ENCODE measurements at places on chromosomes 16 and 17. TPM values are rescaled to one million over a fixed set of nuclear protein-coding genes. Genes with fewer than 3 reads are reported as not detected.

ZNF624 gene
- total RNA-seq = 5.6 TPM

NPIPB6 gene
- total RNA-seq = 3.3 TPM

RASD1 gene
- total RNA-seq = 11.8 TPM

ARHGAP23 gene
- total RNA-seq = 96.5 TPM

SBK1 gene
- 0.07 TPM for total RNA-seq

EPOP gene
- total RNA-seq = 5.8 TPM

FBXL16 gene
- total RNA-seq = 0.65 TPM

CYGB gene
- 0.29 TPM for total RNA-seq

FAM20A gene
- total RNA-seq = under 0.01 TPM

MKS1 gene
- 9.4 TPM for total RNA-seq

KRT34 gene
- total RNA-seq = not detected

P2RX5 gene
- 1.7 TPM for total RNA-seq

TBC1D26 gene
- total RNA-seq = not detected

ZPBP2 gene
- not detected for total RNA-seq

PLLP gene
- total RNA-seq = 1.4 TPM

PRR29 gene
- 0.66 TPM for total RNA-seq

TM4SF5 gene
- not detected for total RNA-seq

TP53TG3 gene
- total RNA-seq = not detected

C1QTNF8 gene
- not detected for total RNA-seq

CSF3 gene
- total RNA-seq = 8.0 TPM

ARL4D gene
- 5.5 TPM for total RNA-seq

SIAH1 gene
- total RNA-seq = 26.6 TPM

KRTAP17-1 gene
- total RNA-seq = not detected

CAPNS2 gene
- 3.3 TPM for total RNA-seq

FLCN gene
- 46.1 TPM for total RNA-seq

TMEM100 gene
- not detected for total RNA-seq

ACSM2A gene
- under 0.01 TPM for total RNA-seq

KCNJ12 gene
- total RNA-seq = 1.3 TPM

TSPOAP1 gene
- not detected for total RNA-seq

TP53TG3B gene
- total RNA-seq = not detected

EFCAB13 gene
- total RNA-seq = 7.0 TPM

STX1B gene
- total RNA-seq = 0.27 TPM

KRTAP9-4 gene
- not detected for total RNA-seq

CD68 gene
- 5.8 TPM for total RNA-seq

SLC6A2 gene
- not detected for total RNA-seq

PIMREG gene
- 23.3 TPM for total RNA-seq

ATP6V0C gene
- total RNA-seq = 34.8 TPM

CEMP1 gene
- total RNA-seq = not detected
